ENCODE measurements at places on chromosomes 4 and X.
A peak's percentile ranks its signal among the peaks of the same experiment; 100 is the strongest.

DNA sequence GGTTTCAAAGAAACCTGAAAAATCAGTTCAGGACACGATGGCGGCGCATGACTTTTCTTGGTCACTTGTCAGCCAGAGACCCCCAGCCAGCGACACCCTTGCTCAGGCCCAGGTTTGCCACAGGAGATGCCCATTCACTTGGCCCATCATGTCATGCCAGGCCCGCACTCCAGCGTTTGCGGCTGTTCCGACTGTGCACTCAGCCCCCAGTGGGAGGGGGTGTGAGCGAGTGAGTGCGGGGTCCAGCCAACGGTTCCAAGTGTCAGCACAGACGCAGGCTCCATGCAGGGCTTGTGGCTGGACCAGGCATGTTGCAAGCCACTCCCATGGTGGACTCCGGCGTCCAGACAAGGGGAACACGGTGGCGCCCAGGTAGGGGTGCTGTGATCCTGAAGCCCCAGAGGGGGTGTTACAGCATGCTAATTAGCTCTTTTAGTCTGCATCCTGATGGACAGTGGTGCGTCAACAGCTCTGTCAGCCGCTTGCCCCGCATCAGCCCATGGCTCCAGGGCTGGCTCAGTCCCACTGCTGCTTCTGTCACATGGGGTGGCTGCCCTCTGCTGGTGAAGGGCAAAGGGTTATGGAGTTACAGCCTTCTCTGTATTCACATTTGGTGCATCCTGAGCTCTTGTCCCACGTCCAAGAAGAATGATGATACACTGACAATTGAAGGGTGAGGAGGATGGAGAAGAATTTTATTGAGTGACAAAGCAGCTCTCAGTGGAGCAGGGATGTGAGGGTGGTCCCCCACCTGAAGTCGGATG, 3.7 kb upstream of the MAEA start:
- DNase-seq: peak; percentile 39

- peak; percentile 39 for DNase-seq
These were observed 5.4 kb upstream of the SH3BP2 start for GRCh38 chr4:2787230-2788100.

GRCh38 chr4:6277139-6277802, 7.6 kb downstream of the WFS1 start:
- no peak for DNase-seq

DNA sequence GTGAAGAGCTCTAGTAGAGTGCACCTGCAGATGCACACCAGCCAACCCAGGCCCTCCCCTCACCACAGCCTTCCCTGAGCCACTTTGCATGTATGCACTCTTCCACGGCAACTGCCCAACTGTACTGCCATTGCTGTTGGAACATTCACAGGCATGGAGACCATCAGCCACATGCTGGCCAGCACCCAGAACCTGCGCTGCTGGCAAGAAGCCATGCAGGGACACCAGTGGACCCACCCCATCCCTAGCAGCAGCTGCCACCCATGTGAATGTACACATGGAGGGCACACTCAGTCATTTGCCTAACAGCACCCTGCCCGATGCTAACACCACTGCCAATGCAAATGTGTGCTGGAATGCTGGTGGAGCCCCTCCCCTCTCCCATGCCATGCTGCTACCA, 35.6 kb downstream of the FAM47B start:
- DNase-seq: no peak

- no peak for DNase-seq
These were observed 131.0 kb upstream of the KLF3 start for GRCh38 chr4:38532908-38533499.

GRCh38 chr4:168737806-168738172, 240.9 kb downstream of the PALLD start:
- DNase-seq: no peak

GRCh38 chr4:112708772-112709171, 71.8 kb downstream of the LARP7 start:
- DNase-seq: no peak

GRCh38 chr4:88275516-88275915, 8.8 kb downstream of the PPM1K start:
- no peak for DNase-seq
